ENCODE measurements at places on chromosomes 7 and 10.

DNA sequence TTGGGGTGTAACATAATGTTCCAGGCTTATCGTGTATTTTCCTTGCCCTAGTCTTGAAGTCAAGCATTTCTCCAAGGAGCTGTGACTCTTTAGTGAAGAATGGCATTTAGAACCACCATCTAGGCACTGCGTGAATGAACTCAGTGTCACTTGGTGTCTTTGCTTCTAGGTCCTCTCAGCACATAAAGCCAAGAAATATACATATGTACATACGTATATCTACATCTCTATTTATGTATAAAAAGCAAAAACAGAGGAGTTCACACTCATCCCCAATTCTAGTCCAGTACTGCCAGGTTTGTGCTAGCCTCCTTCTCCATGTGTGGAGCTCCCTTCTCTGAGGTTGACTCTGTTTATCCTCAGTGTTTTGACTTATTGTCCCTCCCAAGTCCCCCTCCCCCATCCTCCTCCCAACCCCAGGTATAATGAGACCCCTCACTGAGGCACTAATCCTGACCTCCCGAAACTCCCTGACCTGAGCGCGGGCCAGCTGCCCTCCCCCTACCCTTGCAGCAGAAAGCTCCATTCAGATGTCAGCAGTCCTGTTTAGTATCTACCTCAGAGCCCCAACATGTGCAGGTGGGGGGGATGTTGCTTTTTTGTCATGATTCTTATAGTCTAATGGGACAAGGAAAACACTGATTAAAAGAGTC, 61.5 kb downstream of the GDI2 start:
- DNase-seq, result no peak

DNA sequence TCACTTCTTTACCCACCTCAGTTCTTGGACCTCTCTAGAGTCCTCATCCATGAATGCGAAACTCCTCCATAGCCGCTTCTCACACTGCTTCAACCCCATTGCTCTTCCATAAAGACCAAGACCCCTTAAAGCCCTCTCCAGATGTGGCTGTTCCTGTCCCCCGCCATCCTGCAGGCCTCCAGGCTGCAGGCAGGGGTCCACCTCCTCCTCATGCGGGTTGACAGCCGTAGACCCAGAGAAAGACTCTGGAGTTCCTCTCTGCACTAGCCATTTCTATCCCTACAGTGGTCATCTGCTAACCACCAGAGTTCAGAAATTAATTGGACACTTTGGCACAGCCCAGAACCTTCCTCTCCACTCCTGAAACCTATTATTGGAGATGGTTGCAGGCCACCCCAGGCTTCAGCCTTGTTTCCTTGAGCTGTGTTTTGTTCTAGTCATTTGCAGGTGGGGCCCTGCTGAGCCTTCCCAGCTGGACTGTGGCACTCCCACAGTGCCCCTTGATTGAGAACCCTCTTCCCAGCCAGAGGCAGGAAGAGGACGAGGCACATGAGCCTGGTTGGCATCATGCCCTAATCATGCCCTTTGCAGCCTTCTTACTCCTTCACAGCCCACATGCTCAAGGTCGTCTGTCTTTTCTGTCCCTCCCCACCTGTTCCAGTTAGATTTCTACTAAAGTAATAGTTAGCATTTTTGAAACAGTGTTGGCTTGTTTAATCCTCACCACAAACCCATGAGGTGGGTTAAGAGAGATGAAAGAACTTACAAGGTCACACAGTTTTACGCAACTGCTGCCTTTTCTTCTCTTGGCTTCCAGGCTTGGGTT, 23.9 kb downstream of the CUL1 start:
- no peak for DNase-seq

- no peak for DNase-seq
These were observed 455.0 kb downstream of the CCSER2 start for GRCh38 chr10:84783386-84783785.

DNA sequence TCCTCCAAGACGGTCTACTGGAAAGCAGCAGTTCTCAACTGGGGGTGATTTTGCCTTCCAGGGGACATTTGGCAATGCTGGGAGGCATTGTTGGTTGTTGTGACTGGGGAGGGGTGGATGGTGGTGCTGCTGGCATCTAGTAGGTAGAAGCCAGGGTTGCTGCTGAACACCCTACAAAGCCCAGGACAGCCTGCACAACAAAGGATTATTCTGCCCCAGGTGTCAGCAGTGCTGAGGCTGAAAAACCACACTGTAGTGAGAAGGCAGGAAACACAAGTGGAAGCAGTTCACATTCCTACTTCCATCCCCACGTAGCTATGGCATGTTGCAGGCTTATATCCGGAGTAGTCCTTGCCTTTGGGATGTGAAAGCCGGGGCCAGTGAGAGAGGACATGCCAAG, 86.9 kb downstream of the AOAH start:
- DNase-seq, result no peak
